ENCODE measurements at places on chromosomes 4 and X. TPM values are rescaled to one million over a fixed set of nuclear protein-coding genes. Genes with fewer than 3 reads are reported as not detected.

Gene SLC26A1
- 0.59 TPM for polyA plus RNA-seq

Gene MAGEE2
- not detected for polyA plus RNA-seq

Gene FAT4
- polyA plus RNA-seq: not detected

Gene FAM47E
- not detected for polyA plus RNA-seq

Gene TCEAL7
- polyA plus RNA-seq: not detected

Gene TEX13D
- polyA plus RNA-seq: not detected

Gene CXCL13
- polyA plus RNA-seq: not detected

Gene PAGE2
- polyA plus RNA-seq: not detected

Gene RAI2
- polyA plus RNA-seq: not detected

Gene PASD1
- polyA plus RNA-seq: not detected

Gene VGLL1
- not detected for polyA plus RNA-seq

Gene HSFX2
- polyA plus RNA-seq: 0.31 TPM

Gene PFKFB1
- not detected for polyA plus RNA-seq

Gene USP17L29
- not detected for polyA plus RNA-seq

Gene KLHL8
- 9.3 TPM for polyA plus RNA-seq

Gene PRDM8
- polyA plus RNA-seq: 3.4 TPM

Gene ADGRG4
- not detected for polyA plus RNA-seq

Gene WDR17
- 0.20 TPM for polyA plus RNA-seq

Gene SLC25A43
- 7.0 TPM for polyA plus RNA-seq

Gene SOX3
- polyA plus RNA-seq: not detected

Gene FRG2
- not detected for polyA plus RNA-seq

Gene TGIF2LX
- polyA plus RNA-seq: not detected

Gene PCDH10
- not detected for polyA plus RNA-seq

Gene CSAG1
- polyA plus RNA-seq: not detected

Gene SERPINA7
- polyA plus RNA-seq: not detected

Gene CXorf49
- not detected for polyA plus RNA-seq

Gene FGA
- not detected for polyA plus RNA-seq

Gene CORIN
- polyA plus RNA-seq: not detected

Measured in CD4-positive, alpha-beta memory T cell (primary cell).